Neural crest cell (in vitro differentiated cells): ENCODE measurements at places on chromosomes 6 and 20. TPM values are rescaled to one million over a fixed set of nuclear protein-coding genes. Genes with fewer than 3 reads are reported as not detected.
A peak's percentile ranks its signal among the peaks of the same experiment; 100 is the strongest.

The COX4I2 gene
- not detected in 2 replicates for total RNA-seq

The TFAP2A gene
- 8.2 and 9.6 TPM in 2 replicates for total RNA-seq

The OTOR gene
- not detected in 2 replicates for total RNA-seq

The BPIFB2 gene
- total RNA-seq: not detected in 2 replicates

The GSTA2 gene
- total RNA-seq: not detected in 2 replicates

The GMPR gene
- total RNA-seq: 0.16 TPM in 1 of 2 replicates, not detected in the other

The LKAAEAR1 gene
- total RNA-seq: not detected in 2 replicates

DNA sequence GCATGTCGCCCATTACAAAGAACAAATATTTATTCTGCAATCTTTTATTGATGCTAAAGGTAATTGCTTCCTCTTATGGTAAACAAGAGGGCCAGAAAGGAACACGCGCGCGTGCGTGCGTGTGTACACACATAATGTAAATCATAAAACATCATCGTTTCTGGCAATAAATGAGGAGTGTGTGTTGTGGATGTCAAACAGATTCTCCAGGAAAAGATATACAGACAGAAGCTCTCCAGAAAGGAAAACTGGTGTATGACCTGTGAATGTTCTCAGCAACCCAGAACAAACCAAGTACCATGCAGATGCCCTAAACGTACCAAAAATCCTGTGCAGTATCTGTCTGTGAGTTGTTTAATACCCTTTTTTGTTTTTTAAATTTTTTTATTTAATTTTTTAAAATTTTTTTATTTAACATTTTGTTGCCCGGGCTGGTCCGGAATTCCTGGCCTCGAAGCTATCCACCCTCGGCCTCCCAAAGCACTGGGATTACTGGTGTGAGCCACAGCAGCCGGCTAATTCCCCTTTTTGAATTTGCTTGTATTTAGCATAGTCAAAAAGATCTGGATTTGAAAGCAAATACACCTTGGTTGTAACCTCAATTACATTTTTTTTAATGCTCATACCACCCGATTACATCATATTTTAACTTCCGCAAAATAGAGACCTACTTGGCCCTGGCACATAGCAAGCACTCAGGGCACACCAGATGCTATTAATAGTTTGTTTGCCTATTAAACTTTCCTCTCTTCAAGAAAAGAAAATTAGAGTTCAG, 909 bp upstream of the NUDT3 start:
- DNase-seq: no peak

GRCh38 chr6:143705569-143705968, 27.8 kb downstream of the PHACTR2 start:
- no peak for DNase-seq

- peak; percentile 30 for DNase-seq
Observed at GRCh38 chr20:20362774-20363433, 5.0 kb upstream of the INSM1 start.

- no peak for DNase-seq
Observed at GRCh38 chr20:11790046-11790445, 127.6 kb upstream of the BTBD3 start.

DNA sequence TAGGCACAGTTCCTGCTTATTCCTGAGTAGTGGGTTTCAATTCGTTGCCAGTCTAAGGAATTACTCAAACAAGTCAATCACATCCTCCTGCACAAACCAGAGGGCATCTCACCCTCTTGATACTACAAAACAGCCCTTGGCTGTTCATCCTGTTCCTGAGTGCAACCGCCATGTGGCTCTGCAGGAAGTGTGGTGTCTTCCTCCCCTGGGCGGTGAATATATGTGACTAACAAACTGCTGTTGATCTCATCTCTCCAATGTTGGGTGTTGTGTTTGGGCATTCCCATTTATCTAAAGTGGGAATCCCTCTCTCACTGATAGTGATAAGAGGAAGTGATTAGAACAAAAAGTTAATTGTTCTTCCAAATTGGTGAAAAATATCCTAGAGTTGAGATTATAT, 163.0 kb downstream of the TBX18 start:
- no peak for DNase-seq

GRCh38 chr6:12941422-12941821, 224.9 kb downstream of the PHACTR1 start:
- DNase-seq: no peak

DNA sequence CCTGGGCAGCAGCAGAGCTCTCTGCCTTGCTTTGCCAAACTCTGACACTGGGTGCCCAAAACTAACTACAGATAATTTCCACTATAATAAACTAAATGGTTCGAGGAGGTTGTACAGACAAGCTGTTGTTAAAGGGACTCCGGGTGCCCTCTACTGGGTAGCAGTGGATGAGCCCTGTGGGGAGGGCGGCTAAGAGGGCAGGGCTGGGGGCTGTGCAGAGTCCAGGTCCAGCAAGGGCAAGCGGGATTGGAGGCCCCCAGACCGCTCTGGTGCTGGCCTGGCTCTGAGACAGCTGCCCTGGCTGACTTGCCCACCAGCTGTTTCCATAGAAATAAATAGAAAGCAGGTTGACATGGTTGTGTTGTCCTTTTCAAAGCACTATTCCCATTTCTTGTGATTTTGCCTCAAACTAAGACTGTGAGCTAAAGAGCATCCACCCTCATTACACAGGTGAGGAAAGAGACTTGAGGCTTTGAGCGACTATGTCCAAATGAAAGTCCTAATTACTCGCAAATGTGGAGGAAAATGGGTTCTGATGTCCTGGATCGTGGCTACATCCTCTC, 167.6 kb upstream of the CST7 start:
- DNase-seq: no peak

DNA sequence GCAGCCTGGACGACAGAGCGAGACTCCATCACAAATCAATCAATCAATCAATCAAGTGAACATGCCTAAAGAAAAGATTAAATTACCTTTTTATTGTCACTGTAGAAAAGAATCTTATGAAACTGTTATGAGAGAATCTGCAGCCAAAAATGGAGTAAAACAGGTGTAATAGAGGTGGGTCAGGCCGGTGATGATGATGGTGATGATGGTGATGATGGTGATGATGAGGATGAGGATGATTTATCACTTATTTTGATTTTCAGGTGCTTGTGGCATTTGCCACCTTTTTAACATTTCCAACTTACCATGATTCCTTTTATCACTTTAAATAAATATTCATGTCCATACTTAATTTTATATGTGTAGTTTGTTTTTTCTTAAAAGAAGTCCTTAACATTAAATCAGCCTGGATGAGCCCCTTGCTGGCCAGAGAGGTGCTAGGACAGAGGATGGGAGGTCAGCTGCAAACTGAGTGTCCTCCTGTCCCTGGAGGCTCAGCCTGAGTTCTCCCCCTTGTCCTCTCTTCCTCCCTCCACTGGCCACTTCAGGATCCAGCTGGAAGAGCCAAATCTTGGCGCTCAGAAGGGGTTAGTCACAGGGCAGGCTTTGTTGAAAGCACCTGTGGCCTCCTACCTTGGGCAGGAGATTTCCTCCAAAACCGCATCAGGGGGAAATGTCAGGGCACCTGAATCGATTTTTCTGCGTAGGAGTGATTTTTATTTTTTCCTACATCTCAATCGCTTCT, 32.6 kb downstream of the SLC2A10 start:
- no peak for DNase-seq

DNA sequence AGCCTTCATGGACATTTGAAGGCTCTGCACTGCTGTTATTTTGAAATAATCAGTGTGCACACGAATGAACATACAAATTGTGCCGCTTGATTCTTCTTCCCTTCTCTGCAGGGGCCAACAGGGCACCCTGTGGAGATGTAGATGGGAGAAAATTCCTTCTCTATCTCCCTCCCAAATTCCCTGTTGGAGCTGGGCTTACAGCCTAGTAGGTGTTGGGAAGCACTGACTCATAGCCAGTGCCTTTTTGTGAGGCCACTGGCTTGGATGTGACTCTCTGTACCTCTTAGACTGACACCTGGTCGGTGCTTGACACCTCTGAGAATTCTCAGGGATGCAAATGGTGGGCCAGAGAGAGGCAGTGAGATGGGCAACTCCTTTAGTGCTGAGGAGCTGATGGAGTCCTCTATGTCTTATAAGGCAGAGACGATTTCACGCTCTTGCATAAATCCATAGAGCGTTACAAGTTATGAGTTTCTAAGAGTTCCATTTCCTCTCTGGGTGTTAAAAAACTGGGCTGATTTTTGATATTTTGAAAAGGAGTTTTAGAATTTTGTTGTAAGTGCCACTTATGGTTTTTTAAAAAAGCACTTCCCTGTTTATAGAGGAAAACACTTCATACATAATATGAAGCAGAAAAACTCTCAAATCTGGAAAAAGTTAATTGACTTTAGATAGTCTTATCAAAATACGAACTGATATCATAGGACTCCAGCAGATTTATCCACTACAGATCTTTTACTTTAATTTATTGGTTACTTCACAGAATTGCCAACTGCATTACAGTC, 89.8 kb upstream of the MAP3K7 start:
- no peak for DNase-seq

GRCh38 chr6:11044712-11045167, 635 bp upstream of the ELOVL2 start:
- no peak for DNase-seq

DNA sequence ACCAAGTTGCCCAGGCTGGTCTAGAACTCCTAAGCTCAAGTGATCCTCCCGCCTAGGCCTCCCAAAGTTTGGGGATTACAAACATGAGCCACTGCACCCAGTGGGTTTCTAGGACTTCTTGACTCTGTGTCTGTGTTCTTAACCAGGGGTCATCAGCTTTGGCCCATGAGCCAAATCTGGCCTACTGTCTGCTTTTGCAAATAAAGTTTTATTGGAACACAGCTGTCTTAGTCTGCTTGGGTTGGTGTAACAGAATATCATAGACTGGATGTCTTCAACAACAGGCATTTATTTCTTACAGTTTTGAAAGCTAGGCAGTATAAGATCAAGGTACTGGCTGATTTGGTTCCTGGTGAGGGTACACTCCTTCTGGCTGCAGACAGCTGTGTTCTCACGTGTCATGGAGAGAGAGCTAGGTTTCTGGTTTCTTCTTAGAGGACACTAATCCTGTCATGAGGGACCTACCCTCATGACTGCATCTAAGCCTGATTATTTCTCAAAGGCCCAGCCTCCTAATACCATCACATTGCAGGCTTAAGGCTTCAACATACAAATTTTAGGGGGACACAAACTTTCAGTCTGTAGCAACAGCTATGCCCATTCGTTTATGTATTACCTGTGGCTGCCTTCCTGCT, 23.3 kb downstream of the ARFGEF2 start:
- no peak for DNase-seq
